Prostate gland (tissue), 2 donors: ENCODE measurements at places on chromosomes 12 and 14.

GRCh38 chr14:34250959-34251358 is 211.1 kb downstream of the SPTSSA start:
- no peak for DNase-seq

- DNase-seq, result no peak
Measured at GRCh38 chr12:116346741-116347140, 69.2 kb upstream of the MED13L start.

DNA sequence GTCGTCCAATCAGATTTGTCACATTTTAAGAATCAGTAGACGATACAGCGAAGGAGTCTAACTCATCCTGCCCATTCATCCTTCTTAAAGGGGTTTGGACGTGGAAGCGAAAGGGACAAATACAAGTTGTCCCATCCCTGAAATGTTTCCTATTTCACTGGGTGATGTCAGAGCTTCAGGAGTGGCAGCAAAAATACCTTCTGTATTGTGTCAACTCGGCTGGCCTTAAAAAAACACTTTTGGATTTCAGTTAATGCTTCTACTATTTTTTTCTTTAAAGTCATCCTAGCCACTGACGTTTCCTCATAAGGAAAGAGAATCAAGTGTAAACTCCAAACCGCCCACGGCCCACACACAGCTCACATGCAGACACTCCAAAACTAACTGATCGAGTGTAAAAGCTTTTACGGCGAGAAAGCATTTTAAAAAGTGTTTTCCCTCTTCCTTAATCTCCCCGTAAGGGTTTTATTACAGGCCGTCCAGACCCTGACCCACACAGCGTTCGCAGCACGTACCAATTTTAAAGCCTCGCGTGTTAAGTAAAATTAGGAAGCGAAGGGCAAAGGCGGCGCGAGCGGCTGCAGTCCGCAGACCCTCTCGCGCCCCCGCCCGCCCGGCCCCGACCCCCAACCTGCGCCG is 593 bp downstream of the CFL2 start:
- DNase-seq, result peak; percentile 28

DNA sequence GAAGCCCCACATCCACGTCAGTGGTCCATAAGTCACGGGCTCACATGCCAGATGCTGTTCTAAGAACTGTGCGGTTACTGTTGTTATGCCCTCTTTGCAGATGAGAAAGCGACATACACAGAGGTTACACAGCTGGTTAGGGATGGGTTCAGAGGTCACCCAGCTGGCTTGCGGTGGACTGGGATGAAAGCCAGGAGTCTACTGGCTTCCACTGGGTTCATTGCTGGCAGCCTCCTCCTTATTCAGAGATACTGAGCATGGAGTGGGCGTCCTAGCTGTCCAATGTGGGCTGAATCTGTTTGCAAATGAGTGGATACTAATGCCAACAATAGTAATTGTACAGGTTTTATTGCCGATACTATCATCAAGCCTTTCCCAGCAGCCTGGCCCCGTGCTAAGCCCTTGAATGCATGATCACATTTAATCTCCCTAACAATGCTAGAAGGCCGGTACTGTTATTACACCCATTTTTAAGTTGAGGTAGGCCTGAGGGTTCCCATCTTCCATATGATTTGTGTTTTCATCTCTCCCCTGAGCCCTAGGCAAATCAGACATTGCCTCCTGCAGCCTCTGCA is 129.1 kb downstream of the PLXNC1 start:
- no peak for DNase-seq

DNA sequence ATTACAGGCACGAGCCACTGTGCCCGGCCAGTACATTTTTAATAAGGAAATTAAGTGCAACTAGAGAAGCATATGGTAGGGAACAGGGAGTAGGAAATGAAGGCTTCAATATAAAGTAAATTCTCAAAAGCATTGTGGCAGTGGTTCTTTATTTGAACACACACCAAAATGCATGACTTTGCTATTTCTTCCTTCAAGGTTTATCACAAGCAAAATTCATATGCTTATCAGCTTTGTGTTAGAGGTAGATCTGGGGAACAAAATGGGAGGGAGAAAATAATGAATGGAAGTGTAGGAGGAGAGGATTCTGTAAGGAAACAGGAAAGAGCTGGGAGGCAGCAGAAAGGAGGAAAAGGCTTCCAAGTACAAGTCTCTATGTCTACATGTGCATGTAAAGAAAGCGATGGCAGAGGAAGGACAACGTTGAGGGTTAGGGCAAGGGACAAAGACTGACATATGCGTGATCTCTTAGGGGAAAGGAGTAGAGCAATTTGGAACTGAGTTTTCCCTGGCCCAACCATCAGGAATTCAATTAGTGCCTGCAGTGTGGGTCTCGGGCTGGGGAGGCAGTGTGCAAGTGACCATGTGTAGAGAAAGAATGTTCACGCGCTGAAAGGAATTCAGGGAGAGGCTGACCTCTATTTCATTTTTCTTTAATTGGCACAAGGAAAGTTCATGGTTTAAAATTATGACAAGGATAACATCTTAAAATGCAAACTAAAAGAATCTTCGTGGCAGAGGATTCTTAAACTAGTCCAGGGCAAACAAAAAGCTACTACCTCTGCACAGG is 22.9 kb upstream of the RASSF8 start:
- DNase-seq, result no peak

DNA sequence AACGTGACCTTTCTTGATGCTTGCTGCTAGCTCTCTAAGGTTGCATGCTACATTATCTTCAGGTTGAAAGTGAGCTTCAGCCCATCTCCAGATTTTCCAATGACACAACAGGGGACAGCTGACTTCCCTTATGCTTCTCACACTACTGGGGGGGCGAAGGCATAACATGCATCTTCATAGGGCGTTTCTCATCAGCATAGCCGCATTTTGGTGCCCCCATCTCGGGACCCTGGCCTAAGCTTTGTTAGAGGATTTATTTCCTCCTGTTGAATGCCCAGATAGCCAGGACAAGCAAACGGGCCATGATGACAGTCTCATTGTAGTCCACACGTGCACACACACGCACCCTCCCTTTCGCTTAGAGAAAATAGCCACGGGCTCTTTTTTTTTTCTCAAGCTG is 30.7 kb downstream of the SSPN start:
- no peak for DNase-seq

- no peak for DNase-seq
Measured at GRCh38 chr12:19671695-19672094, 232.4 kb downstream of the AEBP2 start.

- no peak for DNase-seq
Measured at GRCh38 chr14:66426451-66426850, 59.7 kb upstream of the CCDC196 start.

DNA sequence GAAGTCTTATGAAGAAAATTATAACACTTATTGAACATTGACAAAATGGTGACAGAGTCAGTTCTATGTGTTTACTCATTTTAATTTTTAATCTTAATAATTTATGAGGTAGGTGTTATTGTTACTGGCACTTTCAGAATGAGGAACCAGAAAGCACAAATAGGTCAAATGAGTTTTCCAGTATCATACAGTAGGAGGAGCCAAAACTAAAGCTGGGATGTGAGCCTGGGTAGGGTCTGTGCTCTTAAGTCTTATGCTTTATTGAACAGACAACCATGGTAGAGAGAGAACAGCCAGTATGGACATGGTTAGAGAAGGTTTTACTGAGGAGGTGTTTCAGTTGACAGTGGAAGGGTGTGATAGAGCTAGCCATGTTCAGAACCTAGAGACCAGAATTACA is 775.7 kb downstream of the TMTC2 start:
- DNase-seq, result no peak

GRCh38 chr14:22131749-22132476 is 457.1 kb downstream of the DAD1 start:
- DNase-seq, result no peak

DNA sequence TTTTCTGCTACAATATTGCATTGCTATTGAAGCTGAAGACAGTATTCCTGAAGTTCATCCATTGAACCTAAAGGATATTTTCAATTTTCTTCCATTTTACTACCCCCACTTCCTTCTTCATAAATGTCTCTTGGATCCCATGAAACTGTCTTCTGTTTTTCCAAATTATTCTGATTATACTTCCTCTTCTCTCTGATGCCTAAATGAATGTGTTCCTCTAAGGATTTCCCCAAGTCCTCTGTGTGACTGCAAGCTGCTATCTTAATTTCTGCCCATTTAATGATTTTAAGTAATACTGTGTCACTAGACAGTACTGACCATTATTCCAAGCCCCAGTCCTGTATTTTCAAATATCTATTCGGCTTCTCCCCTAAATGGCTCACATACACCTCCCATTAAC is 102.9 kb downstream of the TAOK3 start:
- no peak for DNase-seq

DNA sequence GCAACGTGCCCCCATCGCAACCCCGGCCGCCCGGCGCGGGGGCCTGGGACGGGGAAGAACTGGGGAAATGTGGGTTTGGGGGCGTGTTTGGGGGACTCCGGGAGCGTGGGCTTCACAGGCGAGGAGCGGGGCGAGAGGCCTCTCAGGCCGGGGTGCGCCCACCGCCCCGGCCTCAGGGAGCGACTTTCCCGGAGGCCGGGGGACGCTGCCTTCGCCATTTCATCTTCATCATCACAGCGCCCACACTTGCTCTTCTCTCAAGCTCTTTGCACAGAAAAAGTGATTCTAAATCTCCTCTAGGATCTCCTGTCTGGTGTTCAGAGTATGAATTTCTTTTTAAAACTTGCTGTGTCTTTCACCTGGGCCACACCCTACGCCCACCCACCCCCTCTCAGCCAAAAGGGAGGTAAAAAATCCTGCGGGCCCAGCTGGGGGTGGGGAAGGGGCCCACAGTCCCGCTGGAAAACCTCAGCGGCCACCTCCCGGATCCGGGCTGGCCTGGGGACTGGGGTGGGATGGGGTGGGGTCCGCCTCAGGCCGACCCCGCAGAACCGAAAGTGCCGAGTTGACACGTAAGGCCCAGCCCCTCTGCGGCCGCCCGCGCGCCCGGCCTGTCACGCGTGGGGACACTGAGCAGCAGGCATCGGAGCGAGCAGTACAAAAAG is 7.4 kb downstream of the CDKN1B start:
- DNase-seq, result no peak

DNA sequence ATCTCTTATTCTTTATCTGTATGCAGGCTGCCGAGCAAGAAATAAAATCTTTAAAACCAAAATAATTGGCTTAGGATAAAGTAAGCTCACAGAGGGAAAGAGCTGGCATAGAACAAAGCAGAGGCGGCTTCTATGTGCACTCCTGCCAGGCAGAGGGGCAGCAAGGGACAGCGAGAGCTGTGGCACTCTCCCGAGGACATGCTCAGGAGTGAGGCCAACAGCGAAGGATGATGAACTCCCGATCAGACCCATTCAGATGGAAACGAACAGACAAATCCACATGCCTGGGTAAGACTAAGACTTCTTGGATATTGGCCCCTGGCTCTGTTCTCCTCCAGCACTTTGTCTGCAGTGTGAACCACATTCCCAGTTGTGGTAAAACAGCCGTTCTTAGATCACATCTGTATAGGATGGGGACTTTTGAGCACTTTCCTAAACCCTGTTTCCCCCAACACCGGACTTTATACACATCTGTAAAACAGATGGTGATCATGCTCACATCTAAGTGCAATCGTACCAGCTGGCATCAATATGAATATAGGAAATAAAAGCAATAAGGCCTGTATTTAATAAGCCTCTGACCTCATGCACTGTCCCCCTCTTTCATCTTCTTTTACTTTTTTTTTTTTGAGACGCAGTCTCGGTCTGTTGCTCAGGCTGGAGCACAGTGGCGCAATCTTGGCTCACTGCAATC is 134.1 kb downstream of the PPM1H start:
- no peak for DNase-seq

DNA sequence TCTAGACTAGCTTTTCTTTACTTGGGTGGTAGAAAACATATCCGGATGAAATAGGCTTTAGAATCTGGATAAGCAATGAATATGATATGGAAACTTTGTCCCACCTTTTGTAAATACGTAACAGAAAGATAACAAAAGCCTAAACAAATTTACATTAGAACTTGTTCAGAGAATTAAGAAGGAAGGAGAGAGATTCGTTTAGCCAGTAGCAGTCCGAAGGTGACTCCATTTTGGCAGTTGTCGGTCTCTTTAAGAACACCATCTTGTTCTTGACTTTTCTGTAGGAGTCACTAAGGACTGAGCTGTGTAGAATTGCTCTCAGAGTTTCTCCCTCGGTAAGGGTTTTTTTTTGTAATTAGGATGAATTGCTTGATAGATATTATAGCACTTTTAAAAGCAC is 475.1 kb downstream of the PCNX1 start:
- DNase-seq, result no peak

GRCh38 chr12:93379326-93379980 is 1.7 kb downstream of the NUDT4 start:
- no peak for DNase-seq

- no peak for DNase-seq
Measured at GRCh38 chr14:68033336-68033932, 213.9 kb downstream of the RAD51B start.

DNA sequence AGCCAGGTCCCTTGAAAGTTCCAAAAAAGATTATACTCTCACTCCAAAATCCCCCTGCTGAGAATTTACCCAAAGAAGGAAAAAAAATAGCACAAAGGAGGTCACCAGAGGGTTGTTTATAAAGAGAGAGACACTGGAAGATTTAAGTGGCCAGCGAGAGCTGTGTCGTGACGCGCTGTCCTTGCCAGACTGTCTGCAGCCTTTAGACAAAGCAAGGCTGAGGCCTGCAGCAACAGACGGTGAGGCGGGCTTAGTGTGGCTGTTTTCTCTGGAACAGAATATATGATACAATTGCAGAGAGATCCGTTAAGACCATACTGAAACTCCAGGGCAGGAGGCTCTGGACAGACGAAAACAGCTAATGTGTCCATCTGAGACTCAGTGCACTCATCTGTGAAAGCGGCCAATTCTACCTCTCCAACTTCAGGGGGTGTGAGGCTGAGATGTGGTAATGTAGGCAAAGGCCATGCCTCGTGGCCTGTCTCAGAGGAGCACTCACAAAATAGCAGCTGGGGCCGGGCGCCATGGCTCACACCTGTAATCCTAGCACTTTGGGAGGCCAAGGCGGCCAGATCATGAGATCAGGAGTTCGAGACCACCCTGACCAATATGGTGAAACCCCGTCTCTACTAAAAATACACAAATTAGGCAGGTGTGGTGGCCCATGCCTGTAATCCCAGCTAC is 36.2 kb downstream of the ANAPC7 start:
- DNase-seq, result no peak

GRCh38 chr12:1403417-1403816 is 191.0 kb downstream of the FBXL14 start:
- no peak for DNase-seq
